ENCODE measurements at places on chromosomes 7 and 10. TPM values are rescaled to one million over a fixed set of nuclear protein-coding genes. Genes with fewer than 3 reads are reported as not detected.

The PNLIPRP1 gene
- total RNA-seq = not detected

The OPN1SW gene
- not detected for total RNA-seq

The SLC13A4 gene
- total RNA-seq = not detected

The FANK1 gene
- 0.88 TPM for total RNA-seq

The PDZD7 gene
- 6.0 TPM for total RNA-seq

The ADRB1 gene
- 1.0 TPM for total RNA-seq

The CTAGE4 gene
- 5.8 TPM for total RNA-seq

The LDB3 gene
- not detected for total RNA-seq

The AKR1D1 gene
- total RNA-seq = 25.4 TPM

The HOXA4 gene
- 1.4 TPM for total RNA-seq
